ENCODE measurements at places on chromosomes 1 and 21. TPM values are rescaled to one million over a fixed set of nuclear protein-coding genes. Genes with fewer than 3 reads are reported as not detected.

Gene CDC14A
- 14.5 TPM for total RNA-seq

Gene C1orf115
- 11.0 TPM for total RNA-seq

Gene OR10J1
- total RNA-seq: not detected

Gene TMPRSS3
- 0.25 TPM for total RNA-seq

Gene TMEM63A
- 38.1 TPM for total RNA-seq

Gene TENT5C
- 4.2 TPM for total RNA-seq

Gene CELA3B
- not detected for total RNA-seq

Gene C1orf74
- 2.0 TPM for total RNA-seq

Gene FALEC
- not detected for total RNA-seq

Gene RNU1-2
- total RNA-seq: 19,908 TPM

Gene LCE3D
- 57.5 TPM for total RNA-seq

Gene HTR6
- total RNA-seq: not detected

Gene CCDC24
- 14.5 TPM for total RNA-seq

Gene ASTN1
- 4.2 TPM for total RNA-seq

Gene TMEM51
- 31.4 TPM for total RNA-seq
